D721Med (cell line): ENCODE measurements at places on chromosomes 11 and 22.

- no peak for DNase-seq
These were observed 87.5 kb downstream of the ENTHD1 start for GRCh38 chr22:39806109-39806508.

DNA sequence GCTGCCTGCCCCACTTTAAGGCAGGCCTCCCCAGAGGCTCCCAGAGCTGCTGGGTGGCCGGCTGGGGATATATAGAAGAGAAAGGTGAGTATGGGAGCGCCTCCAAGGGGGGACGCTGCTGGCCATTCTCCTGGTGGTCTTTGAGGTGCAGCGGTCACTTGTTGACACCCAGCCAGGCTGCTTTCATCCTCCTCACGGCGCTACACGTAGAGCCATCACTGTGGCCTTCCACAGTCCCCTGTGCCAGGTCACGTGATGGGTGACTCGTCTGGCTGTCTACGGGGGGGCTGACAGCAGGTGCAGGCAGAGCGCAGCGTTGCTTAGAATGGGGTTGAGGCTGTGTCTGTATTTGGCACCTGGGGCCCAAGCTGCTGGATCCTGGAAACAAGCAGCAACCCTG is 1.9 kb downstream of the ACR start:
- DNase-seq: no peak

- DNase-seq: no peak
These were observed 15.3 kb downstream of the LINC01488 start for GRCh38 chr11:69496631-69497220.

GRCh38 chr11:61654397-61654829 is 25.8 kb upstream of the DAGLA start:
- DNase-seq: no peak

- no peak for DNase-seq
These were observed 24.8 kb downstream of the UVRAG start for GRCh38 chr11:75839851-75840250.

DNA sequence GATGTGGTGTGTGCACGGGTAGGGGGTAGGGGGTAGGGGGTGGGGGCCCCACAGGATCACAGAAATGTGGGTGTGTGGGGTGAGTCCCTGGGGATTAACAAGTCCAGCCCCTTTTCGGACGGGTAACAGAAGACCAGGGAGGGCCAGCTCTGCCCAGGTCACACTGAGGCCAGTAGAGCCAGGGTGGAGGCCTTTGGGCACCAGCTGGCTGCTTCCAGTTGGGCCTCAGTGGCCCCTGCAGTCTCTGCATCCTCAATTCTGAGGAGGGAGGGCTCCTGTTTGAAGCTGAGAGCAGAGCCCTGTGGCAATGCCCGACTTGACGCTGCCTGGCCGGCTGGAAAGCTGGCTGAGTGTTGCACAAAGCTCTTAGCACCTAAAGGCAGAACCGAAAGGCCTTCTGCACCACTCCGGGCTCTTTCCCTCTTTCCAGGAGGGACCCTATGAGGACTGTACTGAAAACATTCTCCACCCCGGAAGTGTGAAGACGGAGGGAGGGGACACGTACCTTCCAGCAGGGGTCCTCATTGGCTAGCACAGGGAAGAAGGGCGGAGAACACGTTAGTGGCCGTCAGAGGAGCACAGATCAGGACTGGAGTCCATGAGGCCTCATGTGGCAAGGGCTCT is 120.4 kb downstream of the PHF21B start:
- DNase-seq: no peak

GRCh38 chr22:49847751-49848689 is 5.6 kb upstream of the ZBED4 start:
- DNase-seq: no peak

- no peak for DNase-seq
These were observed 33.4 kb upstream of the EIF3D start for GRCh38 chr22:36562261-36562835.

- no peak for DNase-seq
These were observed 9.2 kb upstream of the PRSS23 start for GRCh38 chr11:86790867-86791849.

DNA sequence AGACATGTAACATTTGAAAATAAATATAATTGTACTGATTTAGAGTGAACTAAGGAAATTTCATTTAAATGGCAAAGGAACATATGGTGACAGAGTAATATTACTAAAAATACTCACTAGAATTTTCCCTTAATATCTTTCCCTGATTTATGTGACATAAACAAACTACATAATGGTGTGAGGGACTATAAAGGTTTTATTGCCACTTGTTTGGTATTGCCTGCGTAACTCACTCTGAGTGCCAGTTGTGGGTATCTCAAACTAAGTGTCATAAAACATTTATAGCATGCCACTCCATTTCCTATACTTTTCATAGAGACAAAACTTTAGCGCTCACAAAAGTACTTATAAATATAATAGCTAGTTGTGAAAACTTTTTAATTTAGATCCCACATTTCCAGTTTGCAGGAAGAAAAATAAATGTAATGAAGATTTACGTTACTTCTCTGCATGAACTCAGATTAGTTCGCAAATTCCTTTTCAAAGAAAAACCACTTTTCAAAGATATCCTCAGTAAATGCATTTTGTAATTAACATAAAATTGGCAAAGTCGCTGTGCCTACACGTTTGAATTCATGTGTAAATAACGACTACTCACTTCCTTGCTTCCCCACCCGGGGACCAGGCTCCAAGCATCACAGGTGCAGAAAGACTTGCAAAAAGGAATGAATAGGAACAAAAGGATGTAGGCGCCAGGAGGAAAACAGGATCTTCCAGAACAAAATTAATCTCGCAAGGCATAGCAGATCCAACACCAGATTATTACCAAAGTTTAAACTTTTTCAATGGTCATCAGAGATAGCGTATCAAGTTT is 1.6 kb upstream of the QSER1 start:
- DNase-seq: no peak

GRCh38 chr11:117410861-117411710 is 83.4 kb downstream of the CEP164 start:
- DNase-seq: no peak

DNA sequence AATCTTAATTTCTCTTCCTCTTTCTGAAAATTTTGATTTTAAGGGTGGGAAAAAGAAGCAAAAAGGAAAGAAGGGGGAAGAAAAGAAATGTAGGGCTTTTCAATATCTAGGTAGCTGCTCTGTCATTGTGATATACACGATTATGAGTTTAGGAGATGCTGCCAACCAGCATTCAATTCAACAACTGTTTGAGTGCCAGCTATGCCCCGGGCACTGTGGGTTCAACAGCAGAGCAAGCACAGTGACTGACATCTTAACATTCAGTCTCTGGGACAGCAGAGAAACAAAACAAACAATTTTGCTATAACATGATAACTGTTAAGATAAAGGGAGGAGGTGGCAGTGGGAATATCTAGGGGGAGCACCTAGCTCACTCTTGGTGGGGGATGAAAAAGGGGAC is 91.6 kb downstream of the DBX1 start:
- no peak for DNase-seq

- no peak for DNase-seq
These were observed 110.4 kb downstream of the WNT11 start for GRCh38 chr11:76095891-76096290.

DNA sequence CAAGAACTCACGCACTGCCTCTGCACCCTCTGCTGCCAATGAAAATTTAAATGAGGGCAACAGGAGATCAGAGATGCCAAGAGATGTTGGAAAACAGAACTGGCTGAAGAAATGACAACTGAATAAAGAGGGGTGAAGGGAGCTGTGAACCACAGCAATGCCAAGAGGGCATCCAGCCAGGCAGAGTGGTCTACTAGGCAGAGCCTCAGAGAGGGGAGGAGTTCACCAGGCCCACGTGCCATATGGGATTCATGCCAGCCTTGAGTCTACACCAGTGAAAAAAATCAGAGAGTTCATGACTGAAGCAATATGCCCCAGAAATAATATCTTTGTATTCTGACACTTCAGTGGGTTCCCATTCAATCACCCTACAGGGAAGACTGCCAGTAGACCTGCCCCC is 4.4 kb downstream of the APOL2 start:
- no peak for DNase-seq

- DNase-seq: no peak
These were observed 31.4 kb downstream of the CSTPP1 start for GRCh38 chr11:46967962-46968361.

DNA sequence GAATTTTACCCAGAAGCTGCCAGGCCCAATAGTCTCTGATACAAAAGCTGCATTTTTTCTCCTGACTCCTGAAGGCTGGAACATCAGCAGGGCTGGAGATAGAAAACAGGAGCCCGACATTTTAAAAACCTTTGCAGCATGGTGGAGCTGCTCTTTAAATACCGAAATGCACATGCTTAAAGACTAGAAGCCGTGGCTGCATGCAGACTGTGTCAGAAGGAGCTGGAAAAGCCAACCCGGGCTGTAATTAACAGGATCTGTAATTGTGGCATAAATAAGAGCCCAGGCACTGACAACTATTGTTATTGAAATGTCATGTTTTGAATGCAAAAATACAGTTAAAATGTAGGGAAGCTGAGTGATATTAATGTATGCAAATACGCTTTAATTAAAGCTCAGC is 304.9 kb upstream of the PLET1 start:
- DNase-seq: no peak

DNA sequence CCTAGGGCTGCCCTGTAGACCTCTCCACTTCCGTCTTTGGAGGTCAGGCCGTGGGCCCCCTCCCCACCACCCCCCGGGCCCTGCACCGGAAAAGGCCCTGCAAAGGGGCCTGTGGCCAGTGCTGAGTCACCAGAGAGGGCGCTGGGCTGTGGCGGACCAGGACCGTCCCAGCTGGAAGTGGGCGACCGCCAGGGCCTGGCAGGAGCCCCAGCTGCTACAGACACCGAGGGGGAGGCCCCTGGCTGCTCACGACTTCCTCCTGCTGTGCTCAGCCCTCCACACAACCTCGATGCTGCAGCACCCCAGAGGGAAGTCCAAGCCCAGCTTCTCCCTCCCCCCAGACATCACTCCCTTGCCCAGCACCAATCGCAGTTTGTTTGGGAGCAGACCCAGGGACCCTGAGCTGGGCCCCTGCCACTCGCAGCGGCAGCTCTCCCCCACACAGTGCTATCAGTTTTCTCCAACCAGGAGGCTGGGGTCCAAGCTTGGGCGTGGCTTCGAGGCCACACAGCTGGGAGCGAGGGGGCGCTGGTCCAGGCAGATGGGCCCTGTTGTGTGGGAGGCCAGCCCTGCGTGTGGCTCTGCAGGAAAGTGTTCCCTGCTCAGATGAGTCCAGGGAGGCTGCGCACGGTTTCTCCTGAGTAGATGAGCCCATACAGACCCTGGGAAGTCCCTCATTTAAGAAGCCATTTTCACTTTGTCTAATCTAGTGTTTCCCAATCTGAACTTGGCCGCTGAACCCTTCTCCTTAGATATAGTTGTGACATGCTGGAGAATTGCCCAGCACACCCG is 5.6 kb upstream of the SH3BP1 start:
- DNase-seq: no peak

- no peak for DNase-seq
These were observed 98.0 kb downstream of the SLC36A4 start for GRCh38 chr11:93099806-93100205.

DNA sequence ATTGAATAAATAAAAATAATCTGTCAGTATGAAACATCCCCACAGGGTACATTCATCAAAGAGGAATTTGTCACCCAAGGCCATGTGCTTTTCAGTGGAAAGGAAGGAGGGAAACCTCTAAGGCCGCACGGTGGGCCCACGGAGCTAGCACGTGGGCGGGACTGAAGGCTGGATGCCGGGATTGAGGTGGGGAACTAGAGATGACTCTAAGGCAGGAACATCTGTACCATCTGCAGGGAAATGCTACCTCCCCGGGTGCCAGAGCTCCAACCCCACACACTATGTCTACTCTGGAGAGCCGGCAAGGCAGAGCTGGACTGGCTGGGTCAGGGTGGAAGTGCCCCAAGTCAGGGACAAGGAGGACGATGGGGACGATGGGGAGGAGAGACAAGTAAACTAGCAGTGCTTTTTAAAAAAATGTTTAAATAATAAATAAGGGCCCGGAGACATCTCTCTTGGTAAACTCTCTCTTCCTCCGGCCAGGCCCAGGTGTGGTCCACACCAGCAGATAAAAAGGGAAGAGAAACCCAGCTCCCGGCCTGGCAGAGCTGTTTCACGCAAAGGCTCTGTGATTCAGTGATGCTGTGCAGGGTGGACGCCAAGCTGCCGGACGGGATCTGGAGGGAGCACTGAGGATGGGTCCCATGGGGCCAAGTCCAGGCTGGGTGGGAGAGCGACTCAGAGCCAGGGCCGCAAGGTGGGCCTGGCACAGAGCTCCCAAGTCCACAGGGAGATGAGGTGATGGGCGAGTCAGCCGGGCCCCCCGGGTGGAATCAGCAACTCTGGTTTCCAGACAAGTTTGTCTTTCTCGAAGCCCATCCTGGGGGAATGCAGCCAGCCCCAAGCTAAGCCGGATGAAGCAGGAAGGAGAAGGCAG is 5.8 kb downstream of the LIF start:
- no peak for DNase-seq

DNA sequence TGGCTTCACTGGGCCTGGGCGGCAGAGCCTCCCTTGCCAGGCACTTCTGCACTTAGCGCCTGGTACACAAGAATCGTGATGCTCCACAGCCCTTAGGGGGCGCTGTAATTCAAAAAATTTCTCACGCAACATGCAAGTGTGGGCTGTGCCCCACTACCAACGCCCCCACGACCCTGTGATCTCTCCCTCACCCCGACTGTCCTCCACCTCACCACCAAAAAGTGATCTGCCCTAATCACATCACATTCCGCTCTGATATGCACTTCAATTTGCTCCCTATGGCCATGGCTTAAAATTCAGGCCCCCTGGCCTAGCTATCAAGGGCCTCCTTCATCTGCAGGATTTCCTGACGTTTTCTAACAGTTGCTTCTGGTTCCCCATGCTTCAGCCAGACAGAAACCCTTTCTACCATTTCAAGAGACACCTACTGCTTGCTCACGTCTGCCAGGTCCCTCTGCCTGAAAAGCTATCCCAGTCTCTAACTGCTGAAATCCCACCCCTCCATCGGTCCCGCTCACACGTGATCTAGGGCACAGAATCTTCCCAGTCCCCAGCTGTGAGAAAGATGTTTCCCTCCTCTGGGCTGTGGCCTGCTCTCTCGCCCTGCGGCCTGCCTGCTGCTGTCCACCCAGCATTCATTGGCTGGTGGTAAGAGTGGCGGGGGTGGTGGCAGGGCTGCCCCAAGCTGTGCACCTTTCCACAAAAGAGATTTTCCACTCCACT is 27.9 kb upstream of the LRRC32 start:
- DNase-seq: no peak

DNA sequence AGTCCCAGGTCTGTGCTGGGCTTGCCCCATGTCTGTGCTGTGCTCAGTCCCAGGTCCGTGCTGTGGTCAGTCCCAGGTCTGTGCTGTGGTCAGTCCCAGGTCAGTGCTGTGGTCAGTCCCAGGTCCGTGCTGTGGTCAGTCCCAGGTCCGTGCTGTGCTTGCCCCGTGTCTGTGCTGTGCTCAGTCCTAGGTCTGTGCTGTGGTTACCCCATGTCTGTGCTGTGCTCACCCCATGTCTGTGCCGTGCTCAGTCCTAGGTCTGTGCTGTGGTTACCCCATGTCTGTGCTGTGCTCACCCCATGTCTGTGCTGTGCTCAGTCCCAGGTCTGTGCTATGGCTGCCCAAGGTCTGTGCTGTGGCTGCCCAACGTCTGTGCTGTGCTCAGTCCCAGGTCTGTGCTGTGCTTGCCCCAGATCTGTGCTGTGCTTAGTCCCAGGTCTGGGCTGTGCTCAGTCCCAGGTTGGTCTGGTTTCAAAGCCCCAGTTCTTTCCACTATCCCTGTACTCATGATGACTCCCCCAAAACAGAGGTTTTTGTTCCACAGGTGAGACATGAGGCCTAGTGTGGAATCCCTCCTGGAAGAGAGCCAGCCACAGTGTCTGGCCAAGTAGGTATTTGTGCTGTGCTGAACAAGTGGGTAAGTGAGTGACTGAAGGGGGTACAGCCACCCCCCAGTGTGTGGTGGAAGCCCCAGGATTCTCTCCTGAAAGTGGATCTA is 34.8 kb downstream of the IRAG1 start:
- no peak for DNase-seq
